ENCODE measurements at places on chromosomes 12 and 14. TPM values are rescaled to one million over a fixed set of nuclear protein-coding genes. Genes with fewer than 3 reads are reported as not detected.

Gene TAS2R42
- not detected for total RNA-seq

Gene DYRK2
- total RNA-seq = 40.1 TPM

Gene C1QL4
- not detected for total RNA-seq

Gene SLC2A14
- total RNA-seq = not detected

Gene PROX2
- total RNA-seq = not detected

Gene CCDC38
- total RNA-seq = not detected

Measured in ascending aorta (tissue), 2 donors.